ENCODE measurements at places on chromosomes 2 and 18.

- no peak for DNase-seq
Observed at GRCh38 chr2:10985901-10986535, 74.3 kb downstream of the KCNF1 start.

DNA sequence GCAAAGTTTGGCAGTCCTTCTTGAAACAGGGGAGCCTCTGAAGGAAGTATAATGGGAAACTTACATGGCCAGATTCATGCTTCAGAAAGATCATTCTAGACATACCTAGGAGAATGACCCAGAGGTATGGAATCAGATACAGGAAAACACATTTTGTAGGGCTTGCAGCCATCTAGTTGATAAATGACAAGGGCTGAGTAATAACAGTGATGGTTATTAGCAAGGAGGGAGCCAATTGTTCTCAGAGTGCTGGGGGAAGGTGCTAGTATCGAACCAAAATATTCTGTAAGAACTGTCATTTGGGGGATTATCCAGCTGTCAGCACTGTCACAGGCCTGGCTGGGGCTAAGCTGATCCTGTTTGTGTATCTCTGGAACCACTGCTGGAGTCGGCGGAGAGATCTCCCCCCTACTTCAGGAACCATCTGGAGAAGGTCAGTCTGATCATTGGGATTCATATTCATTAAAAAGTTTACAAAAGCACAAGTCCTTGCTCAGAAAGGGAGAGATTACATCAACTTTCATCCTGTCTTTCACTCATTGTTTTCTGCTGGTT lies 113.8 kb upstream of the THSD7B start:
- no peak for DNase-seq

GRCh38 chr2:96135171-96135570 lies 3.1 kb downstream of the ASTL start:
- DNase-seq, result no peak

DNA sequence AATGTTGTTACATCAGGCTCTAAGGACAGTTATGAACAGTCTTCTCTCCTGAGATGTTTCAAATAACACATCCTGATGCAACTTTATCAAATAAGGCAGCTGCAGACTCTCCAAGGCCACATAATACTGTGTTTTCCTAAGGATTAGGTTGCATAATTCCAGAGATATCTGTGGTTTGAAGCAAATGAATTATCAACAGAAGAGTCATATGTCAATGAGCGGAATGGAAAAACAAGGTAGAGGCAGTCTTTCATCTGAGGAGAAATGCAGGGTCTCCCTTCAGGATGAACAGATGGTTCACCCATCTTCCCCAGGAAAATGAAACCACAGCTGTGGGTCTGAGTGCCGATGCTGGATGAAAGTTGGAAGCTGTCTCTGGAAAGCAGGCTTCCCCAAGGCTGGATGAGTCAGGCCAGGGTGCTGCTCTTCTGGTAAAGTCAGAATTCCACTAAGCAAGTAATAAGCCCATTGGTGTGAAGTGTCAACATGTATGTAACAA lies 22.2 kb downstream of the LYG1 start:
- peak; percentile 40 for DNase-seq

DNA sequence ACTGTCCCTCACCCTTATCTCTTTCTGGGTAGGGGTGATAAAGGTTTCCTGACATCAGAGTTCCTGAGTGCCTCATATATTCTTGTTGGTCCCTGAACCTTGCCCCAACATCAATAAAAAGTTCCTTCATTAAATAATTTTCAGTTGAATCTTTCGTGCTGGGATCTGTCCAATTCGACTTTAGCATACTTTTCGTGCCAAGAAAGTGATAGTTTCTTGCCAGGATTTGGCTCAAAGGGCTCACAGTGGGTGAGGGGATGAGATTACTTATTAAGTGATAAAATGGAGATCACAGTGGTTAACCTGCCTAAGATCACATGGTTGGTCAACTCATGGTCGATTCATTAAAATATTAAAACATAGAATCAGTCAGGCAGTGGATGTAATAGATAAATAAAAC lies 93.8 kb upstream of the SLC8A1 start:
- DNase-seq, result no peak

GRCh38 chr2:219423652-219424377 lies 5.6 kb downstream of the DES start:
- no peak for DNase-seq

DNA sequence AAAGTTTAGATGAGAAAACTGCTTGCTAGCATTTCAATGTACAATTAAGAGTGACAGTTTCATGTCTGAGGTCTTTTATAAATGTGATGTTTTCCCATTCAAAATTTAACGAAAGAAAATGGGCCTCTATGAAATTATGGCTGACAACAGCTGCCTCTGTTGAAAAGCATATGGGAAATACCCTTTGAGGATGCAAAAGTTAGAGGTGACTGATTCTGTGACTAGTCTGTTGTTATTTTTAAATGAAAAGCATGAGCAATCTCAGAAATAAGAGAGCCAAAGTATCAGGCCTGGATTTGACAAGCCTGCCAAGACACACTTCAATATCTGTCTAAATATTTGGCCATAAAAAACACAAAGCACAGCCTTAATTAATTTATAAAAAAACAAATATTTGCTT lies 580.8 kb downstream of the ERBB4 start:
- no peak for DNase-seq

DNA sequence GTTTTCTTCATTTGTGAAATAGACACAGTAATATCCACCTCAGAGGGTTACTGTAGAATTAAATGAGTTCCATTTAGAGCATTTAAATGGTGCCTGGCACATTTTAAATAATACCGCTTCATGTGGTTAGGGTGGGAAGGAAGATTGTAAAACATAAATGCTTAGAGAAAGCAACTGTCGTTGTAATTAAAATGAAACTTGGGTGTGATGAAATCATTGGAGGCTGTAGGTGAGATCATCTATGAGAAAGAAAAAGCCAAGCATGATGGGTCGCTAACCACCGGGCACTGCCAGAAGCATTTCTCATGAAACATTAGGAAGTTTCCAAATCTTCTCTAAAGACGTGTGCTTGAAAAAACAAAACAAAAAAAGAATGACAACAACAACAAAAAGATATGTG lies 8.2 kb upstream of the SLC39A10 start:
- no peak for DNase-seq

- no peak for DNase-seq
Observed at GRCh38 chr2:39922679-39923405, 143.8 kb upstream of the THUMPD2 start.

Measured in NCI-H526 treated with DMSO at 0.1 percent for 48 hours (cell line).